Aorta (tissue), 5 donors: ENCODE measurements at places on chromosomes 5 and 9. TPM values are rescaled to one million over a fixed set of nuclear protein-coding genes. Genes with fewer than 3 reads are reported as not detected.

The SHOC1 gene
- total RNA-seq, result 0.15 TPM

The ACOT12 gene
- total RNA-seq, result 0.18 TPM

The GFRA3 gene
- 0.55 TPM for total RNA-seq

The DDX4 gene
- not detected for total RNA-seq

GRCh38 chr5:175599210-175599609 is 58.7 kb upstream of the HRH2 start:
- DNase-seq, result no peak
- H3K27ac ChIP-seq, result no peak overlapping the region
- no peaks in the 10 kb centered on the region for H3K4me1 ChIP-seq
- no peaks in the 10 kb centered on the region for H3K36me3 ChIP-seq
- no peak overlapping the region for H3K4me3 ChIP-seq

- DNase-seq, result no peak
- H3K27me3 ChIP-seq, result no peaks in the 10 kb centered on the region
- no peak overlapping the region for H3K4me3 ChIP-seq
- no peak overlapping the region for H3K27ac ChIP-seq
These were observed 744 bp downstream of the GMCL2 start for GRCh38 chr5:178186427-178186826.

DNA sequence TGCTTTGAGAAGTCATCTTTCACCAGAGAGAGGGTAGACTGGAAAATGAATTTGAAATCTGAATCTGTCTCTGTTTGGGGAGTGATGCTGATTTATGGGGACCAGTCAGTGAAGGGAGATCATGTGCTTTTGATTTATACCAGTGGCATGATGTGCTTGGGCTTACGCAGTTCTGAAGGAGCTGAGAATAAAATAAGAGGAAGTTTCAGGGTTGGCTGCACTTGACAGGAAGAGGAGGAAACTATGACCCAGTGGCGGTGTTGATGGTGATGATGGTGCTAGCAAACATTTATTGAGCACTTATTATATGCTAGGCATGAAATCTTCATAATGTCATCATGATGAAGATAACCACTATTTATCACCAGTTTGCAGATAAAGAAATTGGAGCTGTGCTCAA is 136.4 kb upstream of the GLRA1 start:
- DNase-seq, result no peak
- H3K4me3 ChIP-seq, result no peak overlapping the region
- H3K27me3 ChIP-seq, result no peaks in the 10 kb centered on the region
- no peaks in the 10 kb centered on the region for H3K4me1 ChIP-seq

GRCh38 chr5:73160239-73160671 is 12.7 kb upstream of the TMEM174 start:
- H3K36me3 ChIP-seq, result no peaks in the 10 kb centered on the region
- no peak overlapping the region for H3K27ac ChIP-seq
- H3K4me3 ChIP-seq, result no peak overlapping the region
- H3K27me3 ChIP-seq, result no peaks in the 10 kb centered on the region
- DNase-seq, result no peak

- H3K27me3 ChIP-seq, result no peaks in the 10 kb centered on the region
- H3K36me3 ChIP-seq, result no peaks in the 10 kb centered on the region
- H3K4me1 ChIP-seq, result no peaks in the 10 kb centered on the region
- H3K27ac ChIP-seq, result no peak overlapping the region
These were observed 13.9 kb upstream of the UBLCP1 start for GRCh38 chr5:159249158-159249557.

GRCh38 chr9:73541923-73542322 is 390.3 kb downstream of the ANXA1 start:
- no peaks in the 10 kb centered on the region for H3K27me3 ChIP-seq
- H3K36me3 ChIP-seq, result no peaks in the 10 kb centered on the region
- H3K4me3 ChIP-seq, result no peak overlapping the region

GRCh38 chr9:69443178-69443577 is 118.2 kb downstream of the ENTREP1 start:
- no peaks in the 10 kb centered on the region for H3K36me3 ChIP-seq
- no peak overlapping the region for H3K4me3 ChIP-seq

DNA sequence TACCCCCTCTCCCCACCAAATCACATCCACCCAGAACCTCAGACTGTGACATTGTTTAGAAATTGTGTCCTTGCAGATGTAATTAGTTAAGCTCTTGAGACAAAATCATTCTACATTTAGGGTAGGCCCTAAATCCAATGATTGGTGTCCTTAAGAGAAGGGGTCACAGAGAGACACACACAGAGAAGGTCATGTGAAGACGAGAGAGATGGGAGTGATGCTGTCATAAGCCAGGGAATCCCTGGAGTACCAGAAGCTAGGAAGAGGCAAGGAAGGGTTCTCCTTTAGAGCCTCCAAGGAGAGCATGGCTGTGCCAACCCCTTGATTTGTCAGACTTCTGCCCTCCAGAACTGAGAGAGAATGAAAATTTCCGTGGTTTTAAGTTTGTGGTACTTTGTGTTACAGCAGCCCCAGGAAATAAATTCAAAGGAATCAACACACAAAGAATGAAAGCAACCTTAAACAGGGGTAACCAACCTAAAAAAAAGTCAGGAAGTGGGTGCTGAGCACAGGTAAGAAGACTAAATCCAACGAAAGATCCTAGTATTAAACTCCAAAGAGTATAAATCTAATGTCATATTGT is 33.6 kb downstream of the TIMD4 start:
- no peaks in the 10 kb centered on the region for H3K27me3 ChIP-seq
- no peak for DNase-seq
- H3K27ac ChIP-seq, result no peak overlapping the region
- H3K4me1 ChIP-seq, result no peaks in the 10 kb centered on the region
- H3K4me3 ChIP-seq, result no peak overlapping the region
- no peaks in the 10 kb centered on the region for H3K36me3 ChIP-seq

DNA sequence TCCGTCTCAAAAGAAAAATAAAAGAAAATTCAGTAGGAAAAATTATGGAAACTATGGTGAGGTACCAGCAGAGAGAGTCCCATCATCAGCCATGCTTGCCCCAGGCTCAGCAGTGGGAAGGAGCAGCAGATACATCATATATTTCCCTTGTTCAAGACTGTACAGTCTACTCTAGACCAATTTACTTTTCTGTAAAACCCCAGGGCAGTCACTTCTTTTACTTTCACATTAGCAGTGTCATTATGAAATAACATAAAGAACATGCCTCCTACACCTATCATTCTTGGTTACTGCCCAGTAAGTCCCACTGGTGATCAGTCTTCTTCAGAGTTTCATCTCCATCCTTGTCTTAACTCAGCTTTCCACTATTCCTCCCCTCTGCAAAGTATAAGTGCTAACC is 1145.0 kb downstream of the MAT2B start:
- H3K27me3 ChIP-seq, result no peaks in the 10 kb centered on the region
- no peak overlapping the region for H3K4me3 ChIP-seq
- no peak for DNase-seq

- no peak overlapping the region for H3K4me3 ChIP-seq
- H3K27me3 ChIP-seq, result no peaks in the 10 kb centered on the region
- no peaks in the 10 kb centered on the region for H3K36me3 ChIP-seq
- H3K27ac ChIP-seq, result no peak overlapping the region
- no peak for DNase-seq
These were observed 30.8 kb upstream of the KCNN2 start for GRCh38 chr5:114330916-114331531.

DNA sequence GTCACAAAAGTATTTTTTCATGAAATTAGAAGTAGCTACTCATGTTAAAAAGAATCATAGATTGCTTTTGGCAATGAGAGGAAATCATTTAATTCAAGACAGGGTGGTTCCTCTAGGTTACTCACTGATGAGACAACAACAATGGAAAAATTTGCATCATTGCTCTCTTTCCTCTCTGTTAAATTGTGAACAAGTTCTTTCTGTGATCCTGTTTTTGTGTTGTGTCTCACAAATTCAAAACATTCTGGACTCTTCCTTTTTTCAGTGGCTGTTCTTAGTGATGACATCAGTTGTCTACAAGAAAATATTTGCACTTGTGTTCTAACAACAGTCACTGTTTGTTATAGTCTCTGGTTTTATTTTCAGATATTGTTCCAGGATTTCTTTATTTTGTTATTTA is 95.3 kb downstream of the XRCC4 start:
- no peaks in the 10 kb centered on the region for H3K36me3 ChIP-seq
- no peak overlapping the region for H3K4me3 ChIP-seq
- no peaks in the 10 kb centered on the region for H3K4me1 ChIP-seq
- H3K27me3 ChIP-seq, result no peaks in the 10 kb centered on the region
- DNase-seq, result no peak

DNA sequence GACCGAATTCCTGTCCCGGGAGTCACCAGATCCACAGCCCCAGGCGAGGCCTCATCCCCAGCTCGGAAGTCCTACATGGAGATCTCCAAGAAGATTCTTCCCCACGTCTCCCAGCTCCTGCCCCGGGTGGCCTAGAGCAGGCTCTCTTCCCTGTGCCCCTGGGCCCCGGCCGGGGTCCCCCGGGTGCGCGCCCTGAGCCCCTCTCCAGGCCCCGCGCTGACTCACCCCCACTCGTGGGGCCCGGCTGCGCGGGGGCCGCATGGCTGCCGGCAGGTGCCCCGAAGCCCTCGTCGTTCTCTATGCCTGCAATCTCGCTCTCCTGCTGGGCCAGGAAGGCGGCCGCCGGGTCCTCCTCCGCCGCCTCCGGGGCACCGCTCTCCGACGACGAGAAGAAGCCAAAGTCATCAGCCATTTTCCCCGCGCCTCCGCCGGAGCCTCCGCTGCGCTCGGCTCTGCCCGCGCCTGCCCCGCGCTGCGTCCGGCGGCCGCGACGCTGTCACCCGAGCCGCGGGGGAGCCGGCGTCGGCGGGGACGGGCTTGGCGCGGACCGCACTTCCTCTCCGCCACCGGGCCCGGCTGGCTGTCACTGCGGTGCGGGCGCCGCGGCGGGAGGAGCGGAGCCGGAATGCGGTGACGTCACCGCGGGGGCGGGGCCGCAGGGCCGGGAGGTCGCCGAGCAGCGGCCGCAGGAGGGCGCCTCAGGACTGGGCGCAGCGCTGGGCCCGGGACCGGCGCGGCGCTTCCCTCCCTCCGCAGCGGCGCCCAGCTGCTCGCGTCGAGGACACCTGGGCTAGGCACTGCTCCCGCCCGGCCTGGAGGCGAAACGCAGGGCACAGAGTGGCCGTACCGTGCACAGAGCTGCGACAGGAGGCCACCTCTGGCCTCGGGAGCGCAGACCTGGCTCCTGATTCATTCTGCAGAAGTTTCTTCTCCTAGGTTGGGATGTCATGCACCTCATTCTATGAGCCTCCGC is at the start of gene CLTB:
Gene CLTB, minus strand, starts transcription at position 588 of the 973 bp plus-strand sequence. Its CDS starts 176 bp downstream, at position 412.
- no peaks in the 10 kb centered on the region for H3K27me3 ChIP-seq
- no peaks in the 10 kb centered on the region for H3K4me1 ChIP-seq
- peak within 1 kb of the TSS; percentile 90 for H3K27ac ChIP-seq
- peak; percentile 98 for DNase-seq
- no peaks in the 10 kb centered on the region for H3K36me3 ChIP-seq
- H3K4me3 ChIP-seq, result peak within 1 kb of the TSS; percentile 98

DNA sequence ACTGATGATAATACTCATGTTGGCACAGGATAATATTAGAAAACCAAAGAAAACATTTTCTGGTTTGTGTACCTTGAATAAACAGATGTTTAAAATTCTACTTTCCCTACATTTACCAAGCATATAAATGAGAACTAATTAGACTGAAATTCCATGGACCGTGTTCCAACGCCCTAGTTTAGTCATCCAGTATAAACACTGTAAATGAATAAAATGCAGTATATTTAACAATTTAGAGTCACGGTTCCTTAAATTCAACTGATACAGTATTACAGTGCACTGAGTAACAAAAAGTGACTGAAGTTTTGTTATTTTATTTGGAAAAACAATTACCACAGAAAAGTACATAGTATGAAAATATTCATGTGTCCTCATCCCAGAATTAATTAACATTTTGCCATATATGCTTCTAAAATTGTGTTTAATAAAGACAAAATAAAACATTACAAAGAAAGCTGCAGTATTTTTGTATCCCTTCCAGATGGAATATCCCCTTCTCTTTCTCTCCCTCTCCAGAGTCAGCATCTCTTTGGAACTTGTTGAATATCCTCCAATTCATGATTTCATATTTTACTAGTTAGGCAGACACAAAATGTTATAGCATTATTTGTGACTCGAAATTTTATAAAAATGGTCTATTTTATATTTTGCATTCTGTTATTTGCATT is 112.5 kb downstream of the HMHB1 start:
- no peak overlapping the region for H3K4me3 ChIP-seq
- H3K27ac ChIP-seq, result no peak overlapping the region
- no peaks in the 10 kb centered on the region for H3K36me3 ChIP-seq
- no peak for DNase-seq

- H3K27me3 ChIP-seq, result no peaks in the 10 kb centered on the region
- peak; percentile 68 for DNase-seq
- H3K4me1 ChIP-seq, result peaks cover 11% of the 10 kb centered on the region
These were observed 473 bp downstream of the ZBTB34 start for GRCh38 chr9:126860757-126861466.

- no peaks in the 10 kb centered on the region for H3K27me3 ChIP-seq
- no peak overlapping the region for H3K4me3 ChIP-seq
- no peaks in the 10 kb centered on the region for H3K36me3 ChIP-seq
- H3K27ac ChIP-seq, result no peak overlapping the region
- no peaks in the 10 kb centered on the region for H3K4me1 ChIP-seq
These were observed 4.9 kb upstream of the ROR2 start for GRCh38 chr9:91954841-91955471.
